ENCODE measurements at places on chromosomes 5 and 9. TPM values are rescaled to one million over a fixed set of nuclear protein-coding genes. Genes with fewer than 3 reads are reported as not detected.

- DNase-seq, result no peak
Observed at GRCh38 chr9:19828576-19829109, 39.8 kb upstream of the SLC24A2 start.

DNA sequence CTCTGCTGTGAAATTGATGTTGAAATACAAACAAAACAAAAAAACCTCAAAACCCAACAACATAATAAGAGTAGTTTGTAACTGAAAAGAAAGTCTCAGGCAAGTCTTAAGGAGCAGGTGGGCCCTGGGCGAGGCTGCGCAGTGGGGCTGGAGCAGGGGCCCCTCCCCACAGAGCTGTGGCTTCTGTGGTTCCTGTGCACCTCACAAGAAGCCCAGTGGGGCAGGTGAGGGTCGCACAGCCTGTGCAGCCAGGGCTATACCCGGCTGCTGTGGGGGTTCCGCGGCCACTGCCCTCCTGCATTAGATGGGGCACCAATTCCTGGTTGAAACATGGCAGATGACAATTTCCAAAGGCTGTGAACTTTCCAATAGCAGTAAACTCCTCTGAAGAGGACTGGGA, 75.3 kb downstream of the TRIO start:
- no peak for DNase-seq

GRCh38 chr9:131546336-131547084, 1.2 kb downstream of the PRRT1B start:
- no peak for DNase-seq

The ROPN1L gene
- 0.32 TPM for total RNA-seq

The MAML1 gene
- total RNA-seq, result 22.8 TPM
